GM18507 (cell line): ENCODE measurements at places on chromosomes 2 and 18.

DNA sequence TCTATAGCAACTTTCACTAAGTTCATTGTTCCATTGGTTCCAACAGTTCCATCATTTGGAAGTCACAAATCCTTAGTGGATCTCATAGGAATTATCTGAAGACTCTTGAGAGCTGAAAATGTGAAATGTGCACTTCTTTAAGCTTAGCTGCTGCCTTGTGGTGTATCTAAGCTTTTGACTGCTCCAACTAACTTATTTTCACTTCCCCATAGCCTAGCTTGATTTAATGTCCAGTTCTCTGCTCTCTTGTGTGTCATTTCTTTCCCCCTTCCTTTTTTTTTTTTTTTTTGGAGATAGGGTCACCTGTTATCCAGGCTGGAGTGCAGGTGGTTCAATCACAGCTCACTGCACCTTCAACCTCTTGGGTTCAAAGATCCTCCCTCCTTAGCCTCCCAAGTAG, 34.9 kb upstream of the CD302 start:
- no peak for DNase-seq

DNA sequence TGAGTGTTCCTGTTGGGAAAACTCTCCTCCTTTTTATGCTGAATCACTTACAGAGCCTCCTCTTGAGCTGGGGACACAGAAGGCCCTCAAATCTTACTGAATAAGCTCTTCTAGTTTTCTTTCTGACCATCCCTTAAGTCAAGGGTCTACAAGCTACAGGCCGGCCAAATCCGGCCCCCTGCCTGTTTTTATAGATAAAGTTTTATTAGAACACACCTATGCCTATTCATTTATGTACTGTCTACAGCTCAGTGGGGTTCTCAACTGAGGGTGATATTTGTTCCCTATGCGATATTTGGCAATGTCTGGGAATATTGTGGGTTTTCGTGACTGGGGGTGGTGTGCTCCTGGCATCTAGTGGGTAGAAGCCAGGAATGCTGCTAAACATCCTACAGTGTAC, 14.0 kb downstream of the CDC42EP3 start:
- no peak for DNase-seq

GRCh38 chr2:188997263-188997662, 23.1 kb downstream of the COL3A1 start:
- DNase-seq = no peak

DNA sequence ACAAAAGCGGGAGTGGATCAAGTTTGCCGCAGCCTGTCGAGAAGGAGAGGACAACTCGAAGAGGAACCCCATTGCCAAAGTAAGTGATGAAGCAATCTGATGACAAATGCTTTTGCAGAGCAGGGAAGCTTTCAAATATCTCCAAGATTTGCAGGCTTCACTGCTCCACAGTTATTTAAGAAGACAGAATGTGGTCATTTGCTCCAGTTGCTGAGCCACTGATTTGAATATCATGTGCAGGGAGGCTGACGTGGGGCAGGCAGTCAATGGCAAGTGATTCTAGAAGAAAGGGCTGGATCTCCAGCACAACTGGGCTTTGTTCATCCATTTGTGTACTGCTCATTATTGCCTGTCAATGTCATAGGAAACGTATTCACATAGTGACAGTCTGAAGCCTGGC, 10.2 kb downstream of the DSG4 start:
- DNase-seq = no peak

- DNase-seq = no peak
These were observed 99.1 kb upstream of the TCF4 start for GRCh38 chr18:55687106-55687505.

- DNase-seq = no peak
These were observed 69.2 kb downstream of the PLB1 start for GRCh38 chr2:28565033-28565432.

GRCh38 chr2:37109523-37109922, 25.2 kb downstream of the GPATCH11 start:
- DNase-seq = no peak

DNA sequence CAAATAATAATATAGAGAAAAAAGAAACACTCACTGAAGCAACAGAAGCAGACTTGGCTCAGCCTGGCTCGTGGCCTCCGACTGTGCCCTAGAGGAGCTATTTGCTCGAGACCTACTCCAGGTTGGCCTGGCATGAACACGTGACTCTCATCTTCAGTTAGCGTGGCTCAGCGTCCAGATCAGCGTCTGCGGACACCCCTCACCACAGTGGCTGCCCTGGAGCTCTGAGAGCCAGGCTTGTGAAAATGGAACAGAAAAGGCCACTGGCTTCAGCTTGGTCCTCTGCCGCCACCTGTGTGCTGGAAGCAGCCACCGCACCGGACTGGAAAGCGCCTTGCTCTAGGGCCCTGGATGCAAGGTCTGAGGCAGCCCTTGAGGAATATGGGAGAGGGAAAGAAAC, 1184.0 kb upstream of the GYPC start:
- DNase-seq = peak; percentile 1

DNA sequence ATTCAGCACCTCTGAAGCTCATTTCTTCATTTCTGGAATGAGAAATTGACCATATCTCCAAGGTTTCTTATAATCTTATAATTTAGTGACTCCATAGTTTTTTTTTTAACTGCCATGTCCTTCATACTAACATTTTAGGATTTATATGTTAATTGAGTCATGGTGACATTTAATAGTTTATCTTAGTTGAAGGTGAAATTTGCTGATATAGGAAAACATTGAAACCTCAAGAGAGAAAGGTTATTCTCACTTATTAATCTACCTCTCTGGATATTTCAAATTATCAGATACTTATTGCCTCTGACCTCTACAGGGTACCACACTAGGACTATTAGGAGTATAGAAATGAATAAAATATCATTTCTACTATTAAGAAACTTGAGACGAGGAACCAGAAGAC, 499.0 kb downstream of the NUP35 start:
- no peak for DNase-seq

GRCh38 chr18:849021-849420, 37.0 kb upstream of the YES1 start:
- no peak for DNase-seq
